Activated T-cell treated with anti-CD3 and anti-CD28 coated beads, Interleukin-2, amount 50 U/mL, for 72 hours (primary cell): ENCODE measurements at places on chromosomes 7 and 10.

- DNase-seq = no peak
Observed at GRCh38 chr7:149238051-149238450, 1.4 kb upstream of the ZNF212 start.

GRCh38 chr7:53504914-53505313 lies 469.5 kb downstream of the POM121L12 start:
- DNase-seq = no peak

- no peak for DNase-seq
Observed at GRCh38 chr7:66669088-66669487, 40.4 kb downstream of the KCTD7 start.

DNA sequence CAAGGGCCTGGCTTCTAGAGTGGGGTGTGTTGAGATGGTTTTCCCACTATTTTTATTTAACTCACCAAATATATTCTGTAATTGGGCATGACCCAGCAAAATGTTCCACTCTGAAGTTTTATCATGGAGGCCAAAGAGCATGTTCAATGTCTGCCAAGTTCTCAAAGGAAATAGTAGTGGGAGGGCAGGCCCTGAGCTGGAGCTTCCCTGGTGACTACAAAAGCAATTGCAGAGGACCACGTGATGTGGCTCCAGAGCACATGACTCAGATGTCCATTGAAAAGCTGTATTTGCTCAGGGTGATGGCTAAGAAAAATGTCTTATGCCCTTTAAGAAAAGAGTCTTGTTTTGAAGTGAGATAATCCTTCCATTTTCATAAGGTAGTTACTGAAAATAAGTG lies 1024.8 kb downstream of the LRMDA start:
- DNase-seq = no peak

DNA sequence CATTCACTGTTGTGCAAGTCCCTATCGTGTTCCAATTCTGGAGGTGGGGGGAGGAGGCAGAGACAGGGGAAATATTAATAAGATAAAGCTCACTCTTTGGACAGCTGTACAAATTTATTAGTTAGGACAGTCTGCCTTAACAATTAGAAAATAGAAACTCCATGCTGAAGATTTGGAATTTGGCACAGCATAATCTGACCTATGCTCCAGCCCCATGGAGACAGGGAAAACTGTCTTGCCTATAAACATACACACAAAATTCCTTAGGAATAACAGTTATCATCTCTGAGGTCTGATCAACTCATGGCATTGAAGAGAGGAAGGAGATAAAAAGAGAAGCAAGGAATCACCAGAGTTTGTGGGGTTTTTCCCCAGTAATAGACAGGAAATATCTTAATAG lies 335.4 kb upstream of the MEOX2 start:
- DNase-seq = no peak

DNA sequence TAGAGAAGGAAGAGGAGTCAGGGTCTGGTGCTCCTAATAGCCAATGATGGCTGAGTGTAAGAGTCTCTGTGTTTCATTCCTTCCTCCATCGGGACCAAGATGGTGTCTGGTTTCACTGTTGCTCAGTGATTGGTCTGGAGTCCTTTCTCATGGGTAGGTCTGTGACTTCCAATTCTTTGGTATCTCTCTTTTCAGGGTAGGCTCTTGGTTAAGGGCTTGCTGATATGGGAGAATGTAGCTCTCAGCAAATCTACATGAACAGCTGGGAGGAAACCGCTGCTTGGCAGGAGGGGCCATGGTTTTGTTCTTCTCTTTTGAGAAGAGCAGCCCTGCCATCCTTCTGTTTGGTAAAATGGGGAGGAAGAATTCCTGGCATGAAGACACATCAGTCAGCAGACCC lies 209.1 kb upstream of the PODXL start:
- no peak for DNase-seq

DNA sequence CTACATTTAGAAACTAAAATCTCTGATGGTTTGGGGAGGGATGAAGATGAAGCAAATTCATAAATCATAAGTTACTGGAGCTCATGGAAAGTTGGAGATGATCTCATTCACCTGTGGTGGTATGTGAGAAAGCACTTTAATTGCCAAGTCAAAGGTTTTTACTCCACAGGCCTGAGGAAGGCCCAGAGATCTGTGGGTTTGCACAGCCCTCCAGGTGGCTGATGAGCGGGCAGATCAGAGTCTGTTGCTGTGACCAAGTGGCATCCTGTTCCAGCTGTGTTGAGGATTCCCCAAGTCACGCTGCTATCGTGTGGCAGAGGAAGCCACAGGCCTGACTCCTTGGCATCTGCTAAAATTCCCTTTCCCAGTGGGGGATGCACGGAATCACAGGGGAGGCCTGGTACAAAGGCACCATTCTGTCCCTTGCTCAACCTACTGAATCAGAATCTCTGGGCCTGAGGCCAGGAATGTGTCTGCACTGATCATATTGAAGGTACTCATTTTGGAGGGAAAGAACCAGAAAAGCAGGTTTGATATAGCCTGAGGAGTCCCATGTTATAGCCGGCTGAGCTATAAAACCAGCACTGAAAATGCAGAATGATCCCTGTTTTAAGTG lies 19.7 kb upstream of the DDC start:
- no peak for DNase-seq

DNA sequence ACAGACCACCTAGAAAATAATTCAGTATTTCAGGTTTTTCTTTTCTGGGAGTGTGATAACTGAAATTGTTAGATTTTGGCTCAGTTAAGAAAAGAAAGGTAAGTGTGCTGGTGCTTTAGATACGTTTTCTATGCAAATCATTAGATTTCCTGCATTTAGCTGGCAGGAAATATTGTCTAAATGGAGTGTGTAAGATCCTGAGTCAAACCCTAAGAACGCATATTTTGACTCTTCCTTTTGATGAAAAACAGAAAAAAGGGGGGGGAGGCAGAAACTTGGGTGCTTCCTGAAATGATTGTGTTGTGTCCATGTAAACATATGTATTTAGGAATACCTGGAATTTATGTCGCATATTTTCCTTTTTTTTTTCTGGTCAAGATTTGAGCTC lies 1.2 kb downstream of the GRK5 start:
- DNase-seq = no peak

DNA sequence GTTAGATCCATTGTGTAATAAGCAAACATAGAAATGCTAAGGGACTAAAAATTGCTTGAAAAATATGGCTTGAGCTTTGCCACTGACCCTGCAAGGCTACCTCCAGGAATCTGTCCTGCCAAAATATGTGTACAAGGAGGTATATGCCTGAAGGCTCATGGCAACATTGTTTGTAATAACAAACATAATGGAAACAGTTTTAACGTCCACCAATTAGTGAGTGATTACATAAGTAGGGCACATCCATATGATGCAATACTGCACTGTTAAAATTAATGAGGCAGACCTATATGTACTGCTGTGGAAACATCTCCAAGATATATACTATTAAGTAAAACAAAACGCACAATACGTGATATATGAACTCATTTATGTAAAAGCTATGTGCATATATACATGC lies 13.1 kb upstream of the GOT1 start:
- no peak for DNase-seq

DNA sequence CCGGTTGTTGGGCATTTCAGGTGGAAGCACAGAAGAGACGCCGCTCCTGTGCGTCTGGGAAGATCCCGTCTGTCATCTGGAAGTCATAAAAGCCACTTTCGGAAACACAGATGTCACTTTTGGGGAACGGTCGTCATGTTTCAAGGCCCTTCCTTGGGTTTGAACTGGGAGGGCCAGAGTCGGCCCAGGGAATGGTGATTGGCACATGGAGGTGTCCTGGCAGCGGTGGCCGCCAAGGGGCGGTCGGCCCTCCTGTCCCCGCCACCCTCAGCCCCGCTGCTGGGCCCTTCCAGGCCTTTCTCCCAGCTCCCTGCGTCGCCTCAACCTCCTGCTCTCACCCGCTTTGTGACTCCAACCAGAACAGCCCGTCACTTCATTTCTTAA lies 115.2 kb upstream of the SFMBT2 start:
- DNase-seq = no peak

DNA sequence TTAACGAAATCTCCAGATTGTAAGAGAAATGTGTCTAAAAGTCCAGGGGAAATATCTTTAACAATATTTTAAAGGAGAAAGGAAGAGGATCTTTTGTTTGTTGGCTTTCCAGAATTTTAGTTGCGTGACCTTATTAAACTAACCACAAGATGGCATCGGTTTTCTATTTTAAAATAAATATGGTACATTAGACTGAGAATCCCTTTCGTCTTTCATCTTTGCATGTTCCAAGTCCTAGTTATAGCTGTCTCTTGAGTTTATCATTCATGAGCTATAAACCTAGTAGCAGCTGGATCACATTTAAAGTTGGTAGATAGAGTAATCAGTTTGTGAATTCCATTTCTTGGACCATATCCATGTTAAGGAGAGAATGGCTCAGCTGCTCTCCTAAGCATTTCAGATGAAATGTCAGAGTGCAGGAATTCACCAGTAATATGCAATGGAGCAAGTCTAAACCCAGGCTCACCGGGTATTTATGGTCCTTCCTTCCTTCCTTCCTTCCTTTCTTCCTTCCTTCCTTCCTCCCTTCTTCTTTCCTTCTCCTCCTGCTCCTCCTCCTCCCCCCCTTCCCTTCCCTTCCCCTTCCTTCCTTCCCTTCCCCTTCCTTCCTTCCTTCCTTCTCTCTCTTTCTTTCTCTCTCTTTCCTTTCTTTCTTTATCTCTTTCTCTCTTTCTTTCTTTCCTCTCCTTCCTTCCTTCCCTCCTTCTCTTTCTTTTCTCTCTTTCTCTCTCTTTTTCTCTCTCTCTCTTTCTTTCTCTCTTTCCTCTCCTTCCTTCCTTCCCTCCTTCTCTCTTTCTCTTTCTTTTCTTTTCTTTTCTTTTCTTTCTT lies 57.8 kb upstream of the RAB18 start:
- no peak for DNase-seq

DNA sequence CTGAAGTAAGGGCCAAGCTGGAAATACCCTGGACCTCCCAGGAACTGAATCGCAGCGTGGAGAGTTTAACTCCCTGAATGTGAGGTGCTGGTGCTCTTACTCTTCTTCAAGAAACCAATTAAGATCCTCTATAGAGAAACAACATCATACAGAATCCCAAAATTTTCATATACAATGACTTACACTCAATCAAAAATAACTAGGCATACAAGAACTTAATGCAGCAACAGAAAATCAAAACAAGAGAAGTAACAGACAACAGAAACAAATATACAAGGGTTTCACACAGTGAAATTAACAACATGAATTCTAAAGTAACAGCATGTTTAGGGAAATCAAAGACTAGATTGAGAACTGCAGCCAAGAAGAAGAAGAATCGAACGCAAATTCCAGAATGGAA lies 37.7 kb downstream of the RNF216 start:
- no peak for DNase-seq

- no peak for DNase-seq
Observed at GRCh38 chr10:22625516-22626290, 88.7 kb downstream of the PIP4K2A start.

DNA sequence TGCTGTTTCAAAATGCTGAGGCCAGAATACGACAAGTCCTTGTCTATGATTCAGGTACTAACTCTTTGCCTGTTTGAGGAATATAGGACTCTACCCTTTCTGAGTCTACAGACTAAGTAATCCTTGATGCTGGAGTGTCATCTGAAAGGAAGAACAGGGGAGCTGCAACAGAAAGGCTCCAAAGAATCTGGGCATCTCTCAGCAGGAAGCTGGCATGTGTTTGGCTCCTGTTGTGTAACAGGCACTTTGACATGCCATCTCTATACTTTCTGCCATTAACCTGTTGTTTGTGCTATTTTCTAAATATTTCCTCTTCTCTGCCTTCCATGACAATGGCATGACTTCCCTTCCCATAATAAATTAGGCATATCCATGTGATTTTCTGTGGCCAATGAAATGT lies 409.5 kb downstream of the ADRA2A start:
- no peak for DNase-seq

GRCh38 chr7:130732980-130733930 lies 752 bp downstream of the KLF14 start:
- DNase-seq = peak; percentile 31

- DNase-seq = peak; percentile 62
Observed at GRCh38 chr10:73889014-73889413, 14.7 kb upstream of the CAMK2G start.

GRCh38 chr10:92938841-92939240 lies 90.5 kb downstream of the EXOC6 start:
- DNase-seq = no peak

GRCh38 chr7:158684329-158684728 lies 20.3 kb downstream of the NCAPG2 start:
- no peak for DNase-seq

GRCh38 chr7:7512861-7513597 lies 22.6 kb downstream of the COL28A1 start:
- no peak for DNase-seq

- DNase-seq = no peak
Observed at GRCh38 chr7:151936207-151936606, 20.0 kb upstream of the GALNTL5 start.

GRCh38 chr10:48273741-48274140 lies 755 bp downstream of the FRMPD2 start:
- no peak for DNase-seq

DNA sequence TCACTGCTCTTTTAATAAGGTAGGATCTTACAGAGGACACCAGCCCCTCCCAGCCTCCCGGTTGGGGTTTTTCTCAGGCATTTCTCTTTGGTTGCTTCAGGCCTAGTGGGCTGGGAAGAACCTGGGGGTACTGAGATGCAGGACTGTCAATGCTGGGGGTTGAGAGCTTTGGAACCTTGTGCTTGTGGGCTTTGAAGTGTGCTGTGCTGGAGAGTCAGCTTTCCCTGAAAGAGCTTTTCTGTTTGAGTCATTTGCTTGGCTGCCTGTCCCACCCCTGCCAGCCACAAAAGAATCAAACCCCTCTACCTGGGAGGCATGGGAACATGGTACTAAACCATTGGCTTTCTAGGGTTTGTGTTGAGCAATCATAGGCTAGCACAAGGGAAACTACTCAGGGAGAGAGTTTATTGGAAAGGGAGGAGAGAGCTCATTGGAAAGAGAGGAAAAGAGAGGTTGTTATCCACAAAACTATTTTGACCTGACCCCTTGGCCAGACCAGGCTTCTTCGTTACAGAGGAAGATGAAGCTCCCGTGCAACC lies 1.4 kb downstream of the SCD start:
- no peak for DNase-seq

GRCh38 chr10:19704544-19704943 lies 111.7 kb upstream of the PLXDC2 start:
- DNase-seq = no peak

DNA sequence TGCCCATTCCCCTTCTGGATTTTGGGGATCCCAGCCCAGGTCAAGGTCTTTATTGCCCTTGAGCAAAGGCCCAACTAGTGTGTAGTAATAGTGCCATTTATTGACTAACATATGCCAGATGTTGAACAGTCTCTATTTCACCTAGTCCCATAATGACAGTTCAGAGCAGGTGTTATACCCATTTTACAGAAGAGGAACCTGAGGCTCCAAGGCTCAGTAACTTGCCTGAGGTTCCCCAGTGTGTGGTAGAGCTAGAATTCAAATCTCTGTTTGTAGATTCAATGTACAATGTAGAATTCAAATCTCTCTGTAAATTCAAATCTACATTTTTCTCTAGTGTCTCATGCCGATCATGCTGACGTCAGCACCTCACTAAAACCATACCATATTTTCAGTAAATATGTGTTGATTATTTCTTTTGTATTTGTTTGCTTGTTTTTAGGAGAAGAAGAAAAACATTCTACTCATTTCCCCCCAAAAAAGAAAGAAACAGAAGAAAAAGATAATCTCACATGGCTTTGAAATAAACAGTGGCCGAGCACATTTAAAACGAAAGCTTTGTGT lies 329.7 kb downstream of the PRPF18 start:
- no peak for DNase-seq
